ENCODE measurements at places on chromosomes 13 and 19.

- no peak for DNase-seq
These were observed 7.8 kb downstream of the POU2F2 start for GRCh38 chr19:42124386-42124901.

- DNase-seq = no peak
These were observed 18.2 kb downstream of the IL17D start for GRCh38 chr13:20721454-20722357.

DNA sequence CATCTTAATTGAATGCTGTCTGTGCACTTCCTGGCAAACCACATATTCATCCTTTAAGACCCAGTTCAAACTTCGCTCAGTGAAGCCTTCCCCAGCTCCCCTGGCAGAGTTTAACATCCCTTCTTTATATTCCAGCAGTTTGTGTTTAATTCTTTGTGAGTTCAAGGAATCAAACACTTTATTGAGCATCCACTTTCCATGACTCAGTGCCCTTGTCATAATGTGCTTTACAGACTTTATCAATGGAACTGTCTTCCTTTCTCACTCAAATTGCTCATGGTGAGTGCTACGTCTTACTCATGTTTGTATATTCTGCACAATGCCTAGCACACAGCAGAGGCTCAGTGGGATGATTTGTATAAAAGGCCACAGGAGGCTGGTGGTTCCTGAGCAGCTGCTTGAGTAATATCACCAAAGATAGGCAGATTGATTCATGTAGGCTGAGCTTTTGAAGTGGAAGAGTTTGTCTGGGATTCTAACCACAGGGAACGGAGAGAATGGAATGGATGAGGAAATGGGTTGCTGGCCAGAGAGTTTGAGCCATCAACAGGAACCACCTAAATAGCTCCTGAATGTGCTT is 44.2 kb downstream of the SERTM1 start:
- no peak for DNase-seq

DNA sequence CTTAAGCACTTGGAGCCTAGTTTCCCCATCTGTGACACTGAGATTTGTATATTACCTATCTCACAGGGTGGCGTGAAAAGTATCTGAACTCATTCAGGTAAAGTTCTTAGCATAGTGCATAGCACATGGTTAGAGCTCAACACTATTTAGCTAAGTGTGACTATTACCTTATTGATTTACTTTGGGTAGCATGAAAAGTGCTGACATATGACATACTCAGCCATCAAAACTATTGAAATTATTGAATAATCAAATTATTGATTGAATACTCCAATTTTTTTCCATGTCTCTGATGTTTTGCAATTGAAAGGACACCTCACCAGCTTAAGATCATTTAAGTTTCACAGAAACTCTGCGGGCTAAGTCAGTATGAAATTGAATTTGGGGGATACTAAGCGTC is 715.0 kb downstream of the EFNB2 start:
- DNase-seq = no peak

GRCh38 chr13:30022796-30023195 is 172.4 kb upstream of the UBL3 start:
- no peak for DNase-seq

- DNase-seq = no peak
These were observed 22.0 kb downstream of the BLOC1S3 start for GRCh38 chr19:45200568-45200967.

GRCh38 chr13:28678809-28679208 is 19.9 kb downstream of the POMP start:
- DNase-seq = no peak

DNA sequence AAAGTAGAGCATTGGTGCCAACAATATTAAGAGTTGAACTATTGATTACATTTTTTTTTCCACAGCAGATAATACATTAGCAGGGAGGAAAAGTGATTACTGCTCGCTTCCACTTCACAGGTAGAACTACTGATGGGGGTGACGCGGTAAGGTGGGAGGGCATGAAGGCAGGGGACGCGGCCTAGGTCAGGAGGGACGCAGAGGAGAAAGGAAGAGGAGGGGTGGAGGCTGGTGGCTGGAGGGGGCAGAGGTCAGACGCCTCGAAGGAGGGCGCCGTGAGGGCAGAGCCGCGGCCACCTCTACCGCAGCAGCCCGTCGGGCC is 287 bp upstream of the B3GLCT start:
- no peak for DNase-seq

DNA sequence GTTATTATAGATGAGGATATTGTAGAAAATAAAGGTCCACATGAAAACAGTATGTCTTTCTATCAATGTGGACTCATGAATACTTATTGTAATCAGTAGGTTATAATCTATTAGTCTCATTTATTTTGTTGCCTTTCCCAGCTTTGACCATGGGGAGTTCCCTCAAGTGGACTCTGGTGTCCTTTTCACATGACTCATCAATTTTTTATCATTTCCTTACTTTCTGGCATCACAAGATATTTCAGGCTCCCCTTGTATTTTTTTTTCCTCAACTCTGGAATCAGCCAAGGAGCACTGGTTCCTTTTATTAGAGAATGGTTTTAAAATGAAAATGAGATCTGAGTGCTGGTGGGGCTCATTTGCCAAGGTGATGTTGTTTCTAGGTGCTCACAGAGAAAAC is 63.4 kb upstream of the DIAPH3 start:
- DNase-seq = no peak

- no peak for DNase-seq
These were observed 76.2 kb upstream of the IRS2 start for GRCh38 chr13:109862627-109863026.

- peak; percentile 70 for DNase-seq
These were observed 1.9 kb downstream of the CNN2 start for GRCh38 chr19:1028062-1028926.

DNA sequence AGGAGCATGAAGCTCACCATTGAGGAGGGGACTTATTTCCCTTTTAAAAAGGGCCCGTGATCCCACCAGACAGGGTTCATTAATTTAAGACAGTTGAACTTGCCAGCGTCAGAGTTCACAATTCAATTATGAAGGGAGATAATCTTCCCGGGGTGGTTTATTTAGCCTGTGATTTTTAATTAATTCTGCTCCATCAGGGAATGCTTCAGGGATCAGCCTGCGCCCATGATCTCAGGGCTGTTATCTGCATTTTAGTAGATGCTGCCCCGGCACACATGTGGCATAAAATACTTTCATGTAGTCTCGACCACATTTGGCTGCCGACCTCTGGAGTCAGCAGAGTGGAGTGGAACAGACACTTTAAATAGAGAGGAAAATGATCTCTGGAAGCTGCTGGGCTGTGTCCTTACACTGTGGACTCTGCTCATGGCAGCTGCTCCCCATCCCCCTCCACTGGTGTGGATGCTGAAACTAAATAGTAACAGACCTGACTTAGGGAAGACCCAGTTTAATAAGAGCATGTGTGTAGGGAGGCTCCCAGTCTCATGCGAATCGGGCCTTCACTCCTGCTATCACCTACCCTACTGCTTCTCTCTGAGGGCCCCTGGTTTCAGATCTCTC is 256.9 kb downstream of the TEX29 start:
- no peak for DNase-seq

GRCh38 chr13:68358294-68358705 is 1128.2 kb upstream of the PCDH9 start:
- no peak for DNase-seq

- no peak for DNase-seq
These were observed 747.2 kb downstream of the DIAPH3 start for GRCh38 chr13:59416561-59416960.

DNA sequence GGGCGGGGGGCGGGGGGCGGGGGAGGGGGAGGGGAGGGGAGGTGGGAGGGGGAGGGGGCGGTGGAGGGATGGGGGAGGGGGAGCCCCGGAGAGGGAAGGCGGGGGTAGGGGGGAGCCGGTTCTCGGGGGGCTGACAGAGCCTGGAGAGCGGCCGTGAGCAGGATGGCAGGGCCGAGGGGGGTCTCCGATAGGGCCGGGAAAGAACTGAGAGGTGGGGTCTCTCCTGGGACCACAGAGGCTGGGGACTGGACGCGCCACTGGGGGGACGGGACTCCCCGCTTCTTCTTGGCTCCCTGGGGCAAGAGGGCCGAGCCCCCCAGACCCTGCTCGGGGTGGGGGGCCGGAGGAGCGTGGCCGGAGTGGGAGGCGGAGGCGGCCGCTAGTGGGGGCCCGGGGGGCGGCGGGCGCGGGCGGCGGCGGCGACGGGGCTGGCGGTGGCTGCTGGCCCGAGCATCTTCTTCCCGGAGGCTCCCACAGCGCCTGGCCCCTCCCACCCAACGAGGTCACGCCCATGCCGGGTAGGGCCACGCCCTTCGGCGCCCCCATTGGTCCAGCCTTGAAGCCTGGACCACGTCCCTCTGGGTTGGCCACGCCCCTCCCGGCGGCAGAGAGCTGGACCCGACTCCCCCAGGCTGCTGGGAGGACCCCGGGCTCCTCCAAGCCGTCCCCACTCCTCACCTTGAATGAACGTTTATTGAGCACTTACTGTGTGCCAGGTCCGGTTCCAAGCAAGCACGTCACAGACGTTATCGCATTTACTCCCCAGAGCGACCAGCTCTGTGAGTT is at the start of gene NOVA2:
TSS of gene NOVA2 (minus strand) at position 313 of the 786 bp plus-strand sequence. CDS start 514 bp downstream, outside the sequence.
- DNase-seq = no peak

DNA sequence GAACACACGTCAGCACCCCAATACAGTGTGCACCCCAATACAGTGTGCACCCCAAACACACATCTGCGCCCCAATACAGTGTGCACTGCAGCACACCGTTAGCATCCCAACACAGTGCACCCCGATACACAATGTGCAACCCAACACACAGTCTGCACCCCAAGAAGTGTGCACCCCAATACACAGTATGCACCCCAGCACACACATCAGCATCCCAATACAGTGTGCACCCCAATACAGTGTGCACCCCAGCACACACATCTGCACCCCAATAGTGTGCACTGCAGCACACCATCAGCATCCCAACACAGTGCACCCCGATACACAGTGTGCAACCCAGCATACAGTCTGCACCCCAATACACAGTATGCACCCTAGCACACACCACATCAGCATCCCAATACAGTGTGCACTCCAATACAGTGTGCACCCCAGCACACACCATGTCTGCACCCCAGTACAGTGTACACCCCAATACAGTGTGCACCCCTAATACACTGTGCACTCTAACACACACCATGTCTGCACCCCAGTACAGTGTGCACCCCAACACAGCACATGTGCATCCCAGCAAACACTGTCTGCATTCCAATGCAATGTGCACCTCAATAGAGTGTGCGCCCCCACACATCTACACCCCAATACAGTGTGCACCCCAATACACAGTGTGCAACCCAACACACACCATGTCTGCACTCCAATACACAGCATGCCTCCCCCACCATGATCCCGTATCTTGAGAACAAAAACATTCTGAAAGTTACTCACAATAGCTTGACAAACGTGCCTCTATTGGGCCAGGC is 855 bp upstream of the CARS2 start:
- DNase-seq = no peak

DNA sequence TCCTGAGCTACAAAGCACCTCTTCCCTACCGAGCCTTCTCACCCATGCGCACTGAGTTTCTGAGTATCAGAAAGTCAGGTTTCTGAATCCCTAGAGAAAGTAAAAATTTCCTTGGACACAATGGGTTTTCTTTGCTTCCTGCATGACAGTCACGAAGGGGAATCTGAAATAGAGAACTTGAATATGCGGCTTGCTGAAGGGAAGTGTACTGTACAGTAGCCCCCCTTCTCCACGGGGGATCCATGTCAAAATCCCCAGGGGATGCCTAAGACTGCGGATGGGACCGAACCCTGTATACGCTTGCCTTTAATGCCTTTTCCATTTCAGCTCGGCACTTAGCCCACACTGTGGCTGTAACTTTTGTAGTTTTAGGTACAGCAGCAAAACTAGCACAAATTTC is 107.9 kb downstream of the GGACT start:
- no peak for DNase-seq

DNA sequence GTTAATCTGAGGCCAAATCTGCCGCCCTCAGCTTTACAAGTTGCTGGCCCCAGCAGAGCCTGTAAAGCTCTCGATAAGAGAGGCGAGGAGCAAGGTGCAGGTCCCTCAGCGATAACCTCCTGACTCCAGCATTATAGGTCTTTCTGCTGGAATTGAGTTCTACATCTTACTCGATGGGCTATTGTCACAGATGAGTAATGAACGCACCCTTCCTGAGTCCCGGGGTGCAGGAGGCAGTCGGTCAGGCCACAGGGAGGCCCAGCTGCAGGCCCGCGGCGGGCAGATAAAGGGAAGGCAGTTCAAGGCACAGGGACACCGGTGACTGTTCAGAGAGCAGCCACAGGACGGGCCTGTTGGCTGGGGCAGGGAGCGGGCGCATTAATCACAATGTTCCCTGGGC is 157.6 kb upstream of the OBI1 start:
- no peak for DNase-seq

DNA sequence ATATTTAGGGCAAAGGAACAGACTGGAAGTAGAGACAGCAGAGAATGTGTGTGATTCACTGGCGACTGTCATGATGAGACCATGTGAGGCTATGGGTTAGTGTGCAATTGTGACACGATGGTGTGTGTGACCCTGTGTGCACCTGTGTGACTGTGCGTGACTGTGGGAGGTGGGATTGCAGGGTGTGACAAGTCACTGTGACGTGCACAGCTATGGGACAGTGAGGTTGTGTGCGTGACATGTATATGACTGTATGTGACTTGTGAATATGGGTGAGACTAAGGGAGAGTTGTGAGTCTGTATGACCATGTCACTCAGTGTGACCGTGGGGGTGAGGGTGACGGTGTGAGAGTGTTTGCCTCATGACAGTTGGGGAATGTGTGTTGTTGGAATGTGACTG is 3.4 kb upstream of the GIPR start:
- no peak for DNase-seq

GRCh38 chr13:109088624-109088917 is 459.2 kb downstream of the MYO16 start:
- DNase-seq = no peak

DNA sequence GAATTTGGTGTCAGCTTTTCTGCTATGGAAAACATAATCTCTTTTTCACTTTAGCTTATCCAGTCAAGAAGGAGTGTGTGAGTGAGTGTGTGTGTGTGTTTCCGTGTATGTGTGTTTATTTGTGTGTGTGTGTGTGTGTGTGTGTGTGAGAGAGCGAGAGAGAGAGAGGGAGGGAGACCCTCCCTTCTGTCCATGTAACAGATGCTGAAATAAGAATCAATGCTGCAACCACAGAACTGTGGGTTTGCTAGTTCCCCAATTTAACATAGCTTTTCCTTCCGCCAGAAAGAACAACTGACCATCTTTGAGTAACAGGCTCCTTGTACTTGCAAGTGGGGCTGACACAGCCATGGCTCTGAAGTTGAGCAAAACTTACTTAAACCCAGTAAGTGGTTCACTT is 5.2 kb downstream of the LCP1 start:
- DNase-seq = no peak

DNA sequence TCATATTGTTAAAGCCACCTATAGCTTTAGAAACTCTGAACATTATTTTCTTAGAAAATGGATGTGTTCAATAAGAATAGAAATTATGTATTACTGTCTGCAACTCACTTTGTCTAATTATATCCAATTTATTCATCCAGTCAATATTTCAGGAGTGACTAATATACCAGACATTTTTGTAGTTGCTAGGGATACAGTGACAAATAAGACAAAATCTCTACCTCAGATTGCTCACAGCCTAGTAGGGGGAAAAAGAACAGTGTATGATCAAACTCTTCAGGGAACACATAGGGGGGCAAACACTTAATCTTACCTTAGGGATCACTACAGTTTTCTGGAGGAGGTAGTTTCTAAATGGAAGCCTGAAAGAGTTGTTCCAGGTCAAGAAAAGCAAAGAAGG is 8.6 kb downstream of the BRCA2 start:
- no peak for DNase-seq

GRCh38 chr13:100542826-100543156 is 45.8 kb downstream of the GGACT start:
- DNase-seq = no peak

- DNase-seq = no peak
These were observed 3.2 kb downstream of the RASL11A start for GRCh38 chr13:27273658-27274425.
